ENCODE measurements at places on chromosomes 3 and 15.

GRCh38 chr3:42410370-42411131 is at the start of gene LYZL4:
LYZL4 (minus strand) TSS chr3:42410610; CDS start chr3:42407251, 3,359 bp downstream.
- no peak for DNase-seq

GRCh38 chr3:15007681-15008141 is 57.4 kb downstream of the MRPS25 start:
- DNase-seq = no peak

DNA sequence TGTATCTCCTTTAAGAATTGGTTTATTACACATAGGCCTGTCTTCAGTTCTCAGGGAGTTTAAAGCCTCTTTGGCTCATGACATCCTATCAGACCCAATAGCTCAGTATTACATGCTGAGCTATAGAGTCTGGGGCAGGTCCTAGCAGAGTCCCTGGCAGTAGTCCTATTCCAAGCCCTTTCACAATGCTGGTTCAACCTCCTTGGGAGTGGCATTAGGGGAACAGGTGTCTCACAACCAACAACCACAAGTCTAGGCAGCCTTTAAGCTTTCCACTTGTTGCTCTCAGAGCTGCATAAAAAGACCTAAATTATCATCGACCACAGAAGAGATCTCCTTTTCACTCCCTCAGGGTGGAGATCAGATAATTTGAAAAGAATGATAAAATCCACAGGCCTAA is 22.8 kb upstream of the C2CD4B start:
- DNase-seq = no peak

GRCh38 chr3:177438596-177439220 is 241.4 kb upstream of the TBL1XR1 start:
- no peak for DNase-seq

GRCh38 chr3:69439643-69440270 is 53.9 kb upstream of the FRMD4B start:
- no peak for DNase-seq

DNA sequence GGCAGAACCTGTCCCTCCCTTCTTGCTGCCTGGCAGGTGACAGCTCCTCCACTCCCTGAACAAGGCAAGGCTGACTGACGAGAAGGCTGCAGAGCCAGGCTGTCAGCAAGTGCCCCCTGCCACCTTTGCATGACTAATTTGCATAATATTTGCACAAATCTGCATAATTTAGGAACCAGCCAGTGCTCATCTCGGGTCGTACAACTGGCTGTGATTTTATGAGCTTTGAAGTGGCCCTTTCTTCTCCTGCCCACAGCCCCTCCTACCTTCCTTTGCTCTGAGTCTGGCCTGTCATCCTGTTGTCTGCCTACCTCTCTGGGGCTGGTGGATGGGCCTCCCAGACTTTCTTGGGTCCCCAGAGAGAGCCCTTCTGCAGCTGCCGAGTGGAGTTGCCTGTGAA is 58.9 kb downstream of the LINGO1 start:
- no peak for DNase-seq

GRCh38 chr3:112654979-112655378 is 14.0 kb upstream of the CCDC80 start:
- no peak for DNase-seq

GRCh38 chr3:157914882-157915281 is 191.3 kb downstream of the SHOX2 start:
- no peak for DNase-seq

DNA sequence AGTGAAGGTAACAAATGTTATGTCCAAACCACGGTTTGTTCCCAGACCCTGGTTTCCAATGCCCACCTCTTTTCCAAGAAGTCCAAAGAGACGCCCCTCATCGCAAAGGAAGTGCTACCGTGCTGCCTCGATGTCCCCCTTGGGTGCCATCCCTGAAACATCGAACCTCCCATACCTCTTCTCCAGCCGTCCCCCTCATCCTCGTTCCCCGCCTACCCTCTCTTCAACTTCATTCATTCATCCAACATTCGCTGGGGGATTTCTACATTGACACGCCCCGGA is 467 bp downstream of the TIPIN start:
- DNase-seq = no peak

- DNase-seq = no peak
These were observed 56.3 kb downstream of the PPP2R3A start for GRCh38 chr3:136021803-136022202.

GRCh38 chr15:39083213-39083612 is 497.7 kb upstream of the THBS1 start:
- DNase-seq = no peak

DNA sequence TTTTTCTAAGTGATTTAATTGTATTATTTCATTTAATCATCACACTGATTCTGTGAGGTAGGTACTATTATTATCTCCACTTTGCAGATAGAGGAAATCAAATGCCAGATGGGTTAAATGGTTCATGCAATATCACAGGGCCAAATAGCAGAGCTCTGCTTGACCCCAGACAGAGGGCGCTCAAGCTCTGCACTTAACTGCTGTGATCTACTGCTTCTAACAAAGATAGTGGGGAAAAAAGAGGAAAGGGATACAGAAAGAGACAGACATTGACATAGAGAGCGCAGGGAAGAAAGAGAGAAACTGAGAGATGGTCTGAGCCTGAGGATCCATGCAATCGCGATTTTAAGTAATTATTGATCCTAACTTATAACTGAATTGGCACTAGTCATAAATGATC is 279.1 kb upstream of the THRB start:
- DNase-seq = no peak

DNA sequence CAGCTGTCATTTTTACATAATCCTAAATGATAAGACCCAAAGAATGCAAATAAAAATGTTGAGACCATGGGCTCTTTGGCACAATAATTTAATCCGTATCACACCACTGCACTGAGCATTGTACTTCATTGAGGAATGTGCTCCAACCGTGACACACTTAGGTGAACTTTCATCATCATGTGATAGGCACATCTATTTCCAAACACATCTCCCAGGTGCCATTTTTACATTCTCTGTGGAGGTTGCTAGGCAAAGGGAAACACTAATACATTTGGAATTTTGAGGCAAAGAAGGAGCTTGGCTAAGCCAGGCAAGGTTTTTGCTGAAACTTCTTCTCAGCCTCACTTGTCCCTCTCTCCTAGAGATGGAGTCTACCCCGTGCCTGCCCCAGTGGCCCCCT is 68.7 kb downstream of the LRTM1 start:
- no peak for DNase-seq

- no peak for DNase-seq
These were observed 138.9 kb downstream of the TMCO5A start for GRCh38 chr15:38073178-38073946.

DNA sequence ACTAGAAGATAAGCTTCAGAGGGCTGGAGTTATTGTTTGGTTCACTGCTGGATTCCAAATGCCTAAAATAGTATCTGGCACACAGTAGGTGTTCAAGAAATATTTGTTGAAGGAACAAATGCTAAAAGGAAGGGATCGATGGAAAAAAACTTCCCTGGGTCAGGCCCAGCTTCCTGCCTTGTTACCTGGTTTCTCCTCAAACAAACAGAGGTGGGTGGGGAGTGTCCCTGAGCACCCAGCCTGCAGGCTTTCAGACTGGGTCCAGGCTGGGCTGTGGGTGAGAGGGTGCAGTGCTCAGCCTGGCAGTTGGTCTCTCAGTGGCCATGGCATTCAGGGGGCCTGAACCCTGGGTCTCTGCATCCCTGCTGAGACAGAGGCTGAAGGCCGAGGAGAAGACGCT is 14.4 kb upstream of the STRA6 start:
- no peak for DNase-seq

DNA sequence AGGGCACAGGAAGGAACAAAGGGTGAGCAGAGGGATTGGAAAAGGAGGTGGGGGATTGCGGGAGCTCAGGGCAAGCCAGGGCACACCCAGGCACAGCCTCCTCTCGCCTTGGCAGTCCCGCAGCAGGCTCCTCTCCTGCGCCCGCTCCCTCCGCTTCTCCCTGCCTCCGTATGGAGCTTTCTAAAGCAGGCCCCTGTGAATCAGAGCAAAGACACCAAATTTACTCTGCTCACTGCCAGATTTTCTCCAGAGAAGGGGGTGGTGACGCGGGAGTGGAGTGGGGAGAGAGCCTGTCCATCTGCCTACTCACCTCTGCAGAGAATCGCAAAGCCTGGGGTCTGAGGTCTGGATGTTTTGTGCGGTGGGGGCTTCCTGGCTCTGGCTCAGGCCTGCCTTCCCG is 20.0 kb downstream of the ATP2B2 start:
- DNase-seq = no peak

DNA sequence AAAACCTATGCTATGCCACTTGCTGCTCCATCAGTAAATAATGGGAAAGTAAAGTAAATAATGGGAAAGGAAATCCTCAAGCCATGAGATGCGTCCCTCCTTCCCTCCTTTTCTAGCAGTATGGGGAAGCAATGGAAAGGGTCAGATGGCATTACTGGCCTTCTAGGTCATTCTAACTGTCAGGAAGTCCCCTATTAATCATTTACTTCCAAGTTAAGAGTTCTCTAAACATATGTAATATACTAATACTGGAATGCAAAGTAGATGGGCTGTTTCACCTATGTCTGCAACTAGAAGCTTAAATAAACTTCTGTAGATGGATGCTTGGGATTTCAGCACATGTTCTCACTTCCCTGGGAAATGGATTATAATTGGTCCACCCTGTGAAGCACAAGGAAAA is 55.9 kb downstream of the MDFIC2 start:
- no peak for DNase-seq

DNA sequence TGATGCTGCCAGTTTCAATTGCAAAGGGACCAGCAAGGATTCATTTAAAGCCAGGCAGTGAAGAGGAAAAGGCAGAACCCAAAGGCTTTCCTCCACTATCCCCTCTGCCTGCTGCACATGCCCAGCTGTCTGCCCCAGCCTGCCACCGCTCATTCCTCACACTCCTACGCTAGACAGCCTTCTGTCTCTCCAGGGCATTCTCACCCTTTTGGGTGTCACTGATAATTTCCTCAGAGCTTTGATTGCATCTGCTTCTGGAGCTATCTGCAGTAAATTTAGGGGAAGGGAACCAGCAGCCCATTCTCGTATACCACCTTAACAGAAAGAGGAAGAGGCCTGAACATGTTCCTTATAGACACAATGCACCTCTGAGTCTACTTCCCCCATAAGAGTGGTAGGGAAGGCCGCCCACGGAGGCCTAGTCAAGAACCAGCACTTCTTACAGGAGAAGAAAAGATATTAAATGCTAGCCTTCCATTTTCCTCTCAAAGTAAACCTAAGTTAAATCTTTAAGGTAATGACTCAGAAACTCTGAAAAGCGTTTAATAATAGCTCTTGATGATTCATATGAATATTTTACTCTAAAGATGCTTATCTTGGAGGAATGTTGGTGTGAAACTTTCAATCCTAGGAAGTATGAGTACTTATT is 20.9 kb downstream of the NUDT16 start:
- no peak for DNase-seq

GRCh38 chr3:111498022-111498421 is 44.0 kb upstream of the CD96 start:
- DNase-seq = no peak

GRCh38 chr3:125386811-125387210 is 11.7 kb upstream of the ZNF148 start:
- no peak for DNase-seq

DNA sequence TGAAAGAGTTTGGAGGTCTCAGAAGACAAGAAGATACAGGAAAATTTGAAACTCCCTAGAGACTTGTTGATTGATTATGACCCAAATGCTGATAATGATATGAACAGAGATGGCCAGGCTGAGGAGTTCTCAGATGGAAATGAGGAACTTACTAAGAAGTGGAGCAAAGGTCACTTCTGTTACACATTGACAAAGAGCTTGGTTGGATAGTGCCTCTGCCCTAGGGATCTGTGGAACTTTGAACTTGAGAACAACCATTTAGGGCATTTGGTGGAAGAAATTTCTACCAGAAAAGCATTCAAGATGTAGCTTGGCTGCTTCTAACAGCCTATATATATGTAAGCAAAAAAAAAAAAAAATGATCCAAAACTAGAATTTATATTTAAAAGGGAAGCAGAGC is 48.9 kb upstream of the NAALADL2 start:
- DNase-seq = no peak

GRCh38 chr3:64058566-64058965 is 35.3 kb upstream of the PSMD6 start:
- DNase-seq = no peak

GRCh38 chr3:86168512-86168911 is 822.4 kb downstream of the VGLL3 start:
- DNase-seq = no peak

DNA sequence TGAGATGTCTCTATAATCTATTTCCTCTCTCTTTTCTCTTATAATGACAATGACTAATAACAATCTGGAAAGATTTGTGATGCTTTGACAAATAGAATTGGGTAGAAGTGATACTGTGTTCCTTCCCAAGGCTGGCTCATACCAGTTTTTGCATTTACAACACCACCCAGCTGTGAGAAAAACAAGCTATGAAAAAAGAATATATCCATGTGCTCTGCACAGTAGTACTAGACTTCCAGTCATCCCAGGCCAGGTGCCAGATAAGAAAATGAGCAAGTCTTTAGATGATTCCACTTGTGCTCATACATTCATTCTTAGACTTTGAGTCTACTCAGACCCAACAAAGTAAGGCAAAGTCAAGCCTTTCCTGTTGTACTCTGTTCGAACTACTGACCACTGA is 350.2 kb upstream of the POU1F1 start:
- no peak for DNase-seq

DNA sequence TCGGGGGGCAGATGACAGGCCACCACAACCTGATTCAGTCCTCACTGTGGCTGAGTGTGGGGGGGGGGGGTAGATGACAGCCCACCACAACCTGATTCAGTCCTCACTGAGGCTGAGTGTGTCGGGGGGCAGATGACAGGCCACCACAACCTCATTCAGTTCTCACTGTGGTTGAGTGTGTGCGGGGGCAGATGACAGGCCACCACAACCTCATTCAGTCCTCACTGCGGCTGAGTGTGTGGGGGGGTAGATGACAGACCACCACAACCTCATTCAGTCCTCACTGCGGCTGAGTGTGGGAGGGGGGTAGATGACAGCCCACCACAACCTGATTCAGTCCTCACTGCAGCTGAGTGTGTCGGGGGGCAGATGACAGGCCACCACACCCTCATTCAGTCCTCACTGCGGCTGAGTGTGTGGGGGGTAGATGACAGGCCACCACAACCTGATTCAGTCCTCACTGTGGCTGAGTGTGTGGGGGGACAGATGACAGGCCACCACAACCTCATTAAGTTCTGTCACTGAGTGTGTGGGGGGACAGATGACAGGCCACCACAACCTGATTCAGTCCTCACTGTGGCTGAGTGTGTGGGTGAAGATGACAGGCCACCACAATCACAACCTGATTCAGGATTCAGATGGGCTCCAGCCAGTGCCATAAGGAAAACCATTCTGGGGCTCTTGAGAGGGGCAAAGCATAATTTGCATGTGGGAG is 16.9 kb downstream of the ZNF717 start:
- DNase-seq = no peak

- DNase-seq = no peak
These were observed 978.1 kb upstream of the ALCAM start for GRCh38 chr3:104388619-104389018.

GRCh38 chr3:154668187-154668586 is 238.2 kb upstream of the GPR149 start:
- DNase-seq = no peak

- no peak for DNase-seq
These were observed 175.8 kb upstream of the ZBTB20 start for GRCh38 chr3:115322901-115323300.

- DNase-seq = no peak
These were observed 236.9 kb downstream of the THSD4 start for GRCh38 chr15:71352125-71352524.

GRCh38 chr15:30650012-30650929 is 24.3 kb downstream of the ARHGAP11B start:
- DNase-seq = no peak

All from coronary artery (tissue), 2 donors.